ENCODE measurements at places on chromosomes 7 and 10.

GRCh38 chr10:103555325-103555649, 61.8 kb downstream of the NEURL1 start:
- no peak for DNase-seq

- no peak for DNase-seq
Observed at GRCh38 chr10:124550293-124551034, 88.8 kb downstream of the LHPP start.

DNA sequence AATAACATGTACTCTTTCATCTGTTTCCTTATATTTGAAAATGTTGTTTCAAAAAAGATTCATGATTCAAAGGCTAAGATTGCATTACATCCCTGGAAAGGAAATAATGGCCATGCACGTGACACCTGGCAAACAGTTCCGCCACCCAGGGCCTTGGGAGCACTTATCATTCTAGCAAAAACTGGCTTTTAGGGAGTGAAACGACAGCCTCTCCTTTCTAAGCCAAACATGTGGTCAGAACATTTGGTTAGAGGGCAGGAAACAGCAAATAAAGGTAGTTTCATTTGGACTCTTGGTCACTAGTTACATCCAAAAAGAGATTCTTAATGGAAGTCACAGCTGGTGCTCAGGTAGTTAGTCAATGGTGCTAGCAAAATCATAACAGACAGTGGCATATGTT, 83.5 kb downstream of the FAS start:
- no peak for DNase-seq

DNA sequence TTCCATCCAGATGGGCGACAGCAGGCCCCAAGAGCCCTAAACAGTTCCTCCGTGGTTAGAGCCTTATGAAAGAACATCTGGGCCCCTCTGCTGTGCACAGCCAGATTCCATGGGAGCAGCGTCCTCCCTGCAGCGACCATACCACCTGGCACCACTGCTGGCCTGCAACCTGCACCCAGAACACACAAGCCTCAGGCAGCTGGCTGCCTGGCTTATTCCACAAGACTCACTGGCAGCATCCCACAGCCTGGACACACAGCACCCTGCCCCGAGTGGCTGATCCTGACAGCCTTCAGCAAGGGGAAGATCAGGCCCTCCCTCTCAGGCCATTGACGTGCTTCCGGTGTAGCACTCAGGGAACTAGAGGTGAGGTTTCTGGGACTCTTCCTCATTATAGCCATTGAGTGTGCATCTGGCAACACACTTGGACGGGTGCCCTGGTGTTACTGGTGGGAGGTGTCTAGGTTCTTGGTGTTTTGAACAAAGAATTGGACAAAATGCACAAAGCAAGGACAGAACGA, 33.7 kb upstream of the ERCC6 start:
- no peak for DNase-seq

DNA sequence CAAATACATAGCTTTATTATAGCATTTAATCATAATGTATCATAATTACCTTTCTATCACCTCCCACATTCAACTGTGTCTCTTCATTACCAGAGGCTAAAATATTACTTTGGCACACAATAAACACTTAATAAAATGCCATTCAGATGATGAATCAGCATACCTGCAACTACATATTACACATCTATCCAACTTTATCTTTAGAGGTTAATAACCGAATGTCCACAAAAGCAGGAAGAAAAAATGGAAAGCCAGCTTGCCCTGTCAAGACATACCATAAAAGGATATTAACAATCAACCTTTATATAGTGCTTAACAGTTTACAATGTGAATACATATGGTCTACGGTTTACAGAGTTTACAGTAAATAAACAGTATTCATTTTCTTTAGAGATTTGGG, 12.7 kb downstream of the CACUL1 start:
- no peak for DNase-seq

DNA sequence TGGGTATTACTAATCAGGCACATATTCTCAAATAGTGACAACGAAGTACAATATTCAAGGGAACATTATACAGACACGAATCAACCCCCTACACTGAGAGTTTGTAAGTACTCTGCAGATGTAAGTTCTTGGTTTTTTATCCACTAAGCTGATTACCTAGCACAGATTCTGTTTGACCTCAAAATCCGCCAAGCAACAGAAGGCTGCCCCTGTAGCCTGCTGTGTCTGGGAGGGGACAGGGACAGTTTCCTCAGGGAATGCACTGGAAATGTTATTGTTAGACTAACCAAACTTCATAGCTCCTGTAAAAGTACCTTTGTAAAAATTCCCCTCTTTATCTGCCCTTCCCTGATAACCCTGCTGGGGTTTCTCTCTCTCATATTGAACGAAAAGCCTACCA, 45.2 kb upstream of the ZRANB1 start:
- no peak for DNase-seq

- DNase-seq: peak; percentile 66
Observed at GRCh38 chr10:14889318-14889717, 10.7 kb downstream of the SUV39H2 start.

GRCh38 chr10:62694537-62695126, 109.9 kb upstream of the ADO start:
- DNase-seq: peak; percentile 29

DNA sequence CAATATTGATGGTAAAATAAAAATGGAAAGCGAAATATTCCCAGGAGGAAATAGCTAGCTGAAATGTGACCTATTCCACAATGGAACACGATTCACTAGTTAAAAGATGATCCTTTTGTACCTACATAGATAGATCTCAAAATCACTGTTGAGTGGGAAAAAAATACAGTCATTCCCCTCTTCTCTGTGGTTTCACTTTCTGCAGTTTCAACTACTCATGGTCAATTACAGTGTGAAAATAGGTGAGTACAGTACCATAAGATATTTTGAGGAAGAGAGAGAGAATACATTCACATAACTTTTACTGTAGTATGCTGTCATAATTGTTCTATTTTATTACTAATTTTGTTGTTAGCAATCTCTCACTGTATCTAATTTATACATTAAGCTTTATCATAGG, 56.0 kb upstream of the COL13A1 start:
- no peak for DNase-seq

- DNase-seq: peak; percentile 51
Observed at GRCh38 chr10:70786799-70787415, 1.7 kb upstream of the TBATA start.

DNA sequence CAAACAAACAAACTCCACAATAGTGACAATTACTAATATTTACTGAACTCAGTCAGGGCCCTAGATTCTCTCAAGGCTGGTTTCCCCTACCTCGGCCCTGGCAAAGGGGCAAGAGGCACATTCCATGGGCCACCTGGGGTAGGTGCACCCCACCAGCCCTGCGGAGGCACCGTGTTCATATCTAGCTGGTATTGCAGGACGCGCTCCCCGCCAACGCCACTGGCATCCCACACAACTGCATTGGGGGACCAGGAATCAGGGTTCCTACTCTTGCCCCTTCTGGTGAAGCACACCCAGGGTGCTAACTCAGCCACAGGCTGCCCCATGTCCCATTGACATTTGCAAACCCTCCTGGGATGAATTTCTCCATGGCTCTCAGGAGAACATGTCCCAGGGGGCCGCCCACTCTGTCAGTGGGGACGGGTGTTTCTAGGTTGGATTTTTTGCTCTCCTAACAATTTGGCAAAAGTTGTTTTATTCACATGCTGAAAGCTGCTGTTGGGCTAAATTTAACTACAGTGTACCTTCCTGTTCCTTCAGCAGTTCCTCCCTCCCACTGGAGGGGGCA, 76.7 kb downstream of the ZRANB1 start:
- peak; percentile 10 for DNase-seq

- no peak for DNase-seq
Observed at GRCh38 chr7:23662124-23662983, 17.6 kb upstream of the FAM221A start.

GRCh38 chr10:26987851-26988250, 112.4 kb downstream of the ANKRD26 start:
- DNase-seq: no peak

DNA sequence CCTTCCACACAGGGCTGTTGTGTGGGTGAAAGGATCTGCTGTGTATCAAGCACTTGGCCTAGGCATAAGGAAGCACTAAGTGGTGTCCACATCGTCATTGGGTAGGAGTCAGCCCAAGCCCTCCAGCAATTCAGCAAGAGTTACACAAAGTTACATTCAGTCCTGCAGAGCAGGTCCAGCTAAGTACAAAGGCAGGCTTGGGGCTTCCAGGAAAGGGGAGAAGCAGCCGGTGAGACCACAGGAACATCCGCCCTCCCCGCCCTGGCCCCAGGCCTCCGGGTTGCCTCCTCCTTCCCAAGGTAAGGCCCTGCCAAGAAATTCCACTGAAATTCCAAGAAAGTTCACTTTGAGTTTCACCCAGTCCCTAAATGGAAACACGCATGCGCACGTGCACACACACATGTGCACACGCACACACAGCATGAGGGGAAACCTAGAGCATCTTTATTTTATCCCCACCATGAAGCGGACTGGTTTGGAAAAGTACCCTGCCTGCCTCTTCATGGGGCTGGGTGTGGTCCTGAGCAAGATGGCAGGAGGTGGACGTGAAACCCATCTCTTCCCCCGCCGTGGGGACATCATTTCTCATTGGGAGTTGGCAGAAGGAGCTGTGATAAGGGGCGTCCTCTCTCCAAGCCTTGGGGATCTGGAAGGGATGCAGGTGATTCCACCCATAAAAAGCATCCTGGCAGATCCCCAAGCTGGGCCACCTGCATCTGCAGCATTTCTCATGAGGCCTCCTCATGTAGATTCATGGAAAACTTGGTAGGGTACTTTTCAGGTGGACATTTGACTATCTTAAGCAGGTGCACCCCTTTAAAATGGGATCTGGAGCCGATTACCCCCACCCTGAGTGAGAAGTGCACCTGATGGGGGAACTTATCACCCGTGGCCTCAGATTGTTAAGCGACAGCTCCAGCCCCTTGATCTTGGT, 69.1 kb upstream of the NANOS1 start:
- no peak for DNase-seq

DNA sequence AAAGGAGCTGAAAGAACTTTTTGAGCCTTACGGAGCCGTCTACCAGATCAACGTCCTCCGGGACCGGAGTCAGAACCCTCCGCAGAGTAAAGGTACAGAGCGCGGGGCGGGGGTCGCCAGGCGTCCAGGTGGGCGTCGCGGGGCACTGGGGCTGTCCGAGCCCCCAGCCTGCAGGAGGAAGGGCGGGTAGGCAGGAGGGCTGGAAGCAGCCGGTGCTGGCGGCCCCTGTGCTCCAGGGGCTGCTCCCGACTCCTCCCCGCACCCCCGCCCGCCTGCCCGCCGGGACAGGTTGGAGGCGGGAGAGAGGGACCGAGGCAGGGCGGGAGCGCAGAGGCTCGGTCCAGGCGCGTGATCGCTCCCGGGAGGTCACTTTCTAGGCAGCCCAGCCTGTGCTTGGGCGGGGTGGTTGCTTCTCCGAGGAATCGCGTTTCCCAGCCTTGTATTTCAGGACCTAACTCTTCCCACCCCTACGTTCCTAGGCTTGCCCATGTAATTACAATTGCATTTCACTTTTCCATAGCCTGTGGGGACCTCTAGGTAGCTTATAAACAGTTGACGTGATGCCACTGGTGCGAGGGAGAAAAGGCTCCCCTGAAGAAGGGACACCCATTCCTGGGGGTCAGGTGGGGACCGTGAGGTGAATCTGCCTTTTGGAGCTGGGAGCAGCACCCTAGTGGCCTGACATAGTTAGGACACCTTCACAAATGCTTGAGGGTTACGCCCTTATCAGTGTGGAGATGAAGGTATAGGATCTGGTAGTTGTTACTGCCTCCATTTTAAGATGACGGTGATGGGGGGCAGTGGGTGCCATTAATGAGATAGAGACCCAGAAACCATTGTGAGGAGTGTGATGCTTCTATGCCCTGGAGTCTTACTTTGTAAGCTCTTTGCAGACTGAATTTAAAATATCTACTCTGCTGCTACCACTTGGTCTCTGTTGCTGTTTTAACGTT, 148.2 kb downstream of the CELF2 start:
- DNase-seq: peak; percentile 82

GRCh38 chr10:14389981-14390590, 59.4 kb upstream of the FRMD4A start:
- no peak for DNase-seq

- no peak for DNase-seq
Observed at GRCh38 chr7:117992635-117993376, 119.6 kb upstream of the CTTNBP2 start.

- no peak for DNase-seq
Observed at GRCh38 chr7:126026421-126027088, 1096.9 kb upstream of the POT1 start.

- no peak for DNase-seq
Observed at GRCh38 chr7:117216436-117217069, 106.3 kb downstream of the WNT2 start.

All from common myeloid progenitor, CD34-positive (primary cell).